ENCODE measurements at places on chromosomes 4 and X.

DNA sequence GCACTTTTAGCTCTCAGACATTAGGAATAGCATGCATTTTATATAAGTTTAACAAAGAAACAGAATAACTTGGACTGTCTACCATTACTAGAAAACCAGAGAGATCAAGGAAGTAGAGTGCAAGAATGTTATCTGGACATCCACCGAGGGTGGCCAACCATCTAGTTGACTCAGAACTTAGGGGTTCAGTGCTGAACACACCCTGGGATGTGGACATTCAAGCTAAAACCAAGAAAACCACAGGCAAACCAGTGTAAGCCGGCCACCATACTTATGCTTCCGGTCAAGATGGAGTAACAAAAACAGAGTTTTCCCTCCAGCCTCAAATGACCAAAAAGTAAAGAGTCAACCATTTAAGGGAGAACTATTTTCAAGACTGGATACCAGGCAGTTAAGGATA lies 181.4 kb upstream of the MXRA5 start:
- no peak for DNase-seq

GRCh38 chrX:33138677-33139249 lies 72.6 kb downstream of the DMD start:
- no peak for DNase-seq

GRCh38 chrX:140948827-140949226 lies 53.6 kb upstream of the SPANXB1 start:
- no peak for DNase-seq

DNA sequence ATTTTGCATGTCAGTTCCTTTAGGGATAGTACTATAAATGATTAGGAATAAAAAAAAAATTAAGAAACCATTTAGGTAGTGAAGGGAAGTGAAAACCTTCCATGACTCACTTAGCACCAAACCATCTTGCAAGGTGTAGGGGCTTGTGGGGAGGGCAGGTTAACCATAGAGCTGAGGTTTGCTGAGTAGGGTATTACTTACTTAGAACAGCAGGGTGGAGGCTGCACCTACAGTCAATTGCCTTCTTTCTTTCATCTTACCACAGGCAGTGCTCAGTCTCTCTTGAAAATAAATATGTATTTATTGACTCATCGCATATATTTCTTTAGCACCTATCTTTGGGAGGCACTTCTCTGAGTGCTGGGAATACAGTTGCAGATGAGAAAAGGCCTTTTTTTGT lies 104.9 kb upstream of the GIMD1 start:
- no peak for DNase-seq

DNA sequence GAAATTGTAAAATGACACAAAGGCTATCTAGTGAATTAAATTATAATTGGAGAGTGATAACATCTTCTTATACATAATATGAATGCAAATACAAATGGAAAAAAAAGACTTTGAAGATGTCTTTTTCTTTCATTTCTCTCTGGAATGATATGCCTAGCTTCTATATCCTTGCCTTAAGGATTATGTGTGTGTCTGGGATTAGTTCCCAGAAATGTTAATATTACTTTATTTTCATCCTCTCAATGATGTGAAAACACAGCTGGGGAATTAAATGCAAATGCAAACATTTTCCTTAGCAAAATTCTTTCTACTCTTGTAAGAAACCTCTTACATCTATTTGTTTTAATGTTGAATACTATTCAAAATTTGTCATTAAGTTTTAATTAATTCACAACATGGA lies 441.9 kb downstream of the FSTL5 start:
- DNase-seq = no peak

DNA sequence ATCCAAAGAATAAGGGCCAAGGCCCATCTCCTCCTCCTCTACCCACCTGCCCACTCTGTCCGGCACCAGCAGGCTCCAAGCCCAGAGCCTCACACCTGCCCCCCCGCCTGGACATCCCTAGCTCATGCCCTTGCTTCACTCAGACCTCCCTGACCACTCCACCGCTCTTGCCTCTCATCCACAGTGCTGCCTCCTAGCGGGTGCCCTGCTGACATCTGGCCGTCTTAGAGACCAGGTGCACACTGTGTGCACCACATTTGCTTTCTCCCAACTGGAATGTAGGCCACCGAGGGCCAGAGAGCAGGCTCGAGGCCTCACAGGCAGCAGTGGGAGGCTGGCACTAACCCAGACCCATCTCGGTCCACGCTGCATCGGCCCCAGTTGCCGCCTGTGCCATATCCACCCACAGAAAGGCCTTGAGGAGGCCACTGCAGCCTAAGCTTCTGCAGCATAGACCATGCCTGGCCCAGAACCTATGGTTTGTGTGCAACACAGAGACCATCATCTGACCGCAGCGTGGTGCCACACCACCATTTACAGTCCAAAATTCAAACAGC lies 13.5 kb downstream of the LETM1 start:
- DNase-seq = no peak

- no peak for DNase-seq
Observed at GRCh38 chr4:78477276-78477675, 74.3 kb upstream of the ANXA3 start.

GRCh38 chrX:102067966-102068723 lies 57.3 kb upstream of the TCEAL2 start:
- no peak for DNase-seq

DNA sequence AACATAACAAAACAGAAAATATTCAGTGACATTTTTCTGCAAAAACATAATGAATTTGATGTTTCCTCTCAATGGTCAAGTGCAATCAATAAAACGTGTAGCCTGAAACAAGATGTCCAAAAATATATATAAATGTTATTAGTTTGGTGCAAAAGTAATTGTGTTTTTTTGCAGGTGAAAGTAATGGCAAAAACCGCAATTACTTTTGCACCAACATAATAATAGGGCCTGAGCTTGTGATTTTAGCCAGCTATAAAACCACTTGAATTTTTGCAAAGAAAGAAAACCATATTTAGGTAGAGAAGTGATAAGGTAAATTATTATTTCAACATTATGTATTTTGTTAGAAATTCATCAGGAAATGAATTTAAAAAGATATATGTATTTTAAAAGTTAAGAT lies 475.3 kb upstream of the AMOT start:
- no peak for DNase-seq

GRCh38 chr4:38094419-38094818 lies 134.2 kb downstream of the PTTG2 start:
- no peak for DNase-seq

- no peak for DNase-seq
Observed at GRCh38 chr4:16833722-16834121, 64.7 kb downstream of the LDB2 start.

DNA sequence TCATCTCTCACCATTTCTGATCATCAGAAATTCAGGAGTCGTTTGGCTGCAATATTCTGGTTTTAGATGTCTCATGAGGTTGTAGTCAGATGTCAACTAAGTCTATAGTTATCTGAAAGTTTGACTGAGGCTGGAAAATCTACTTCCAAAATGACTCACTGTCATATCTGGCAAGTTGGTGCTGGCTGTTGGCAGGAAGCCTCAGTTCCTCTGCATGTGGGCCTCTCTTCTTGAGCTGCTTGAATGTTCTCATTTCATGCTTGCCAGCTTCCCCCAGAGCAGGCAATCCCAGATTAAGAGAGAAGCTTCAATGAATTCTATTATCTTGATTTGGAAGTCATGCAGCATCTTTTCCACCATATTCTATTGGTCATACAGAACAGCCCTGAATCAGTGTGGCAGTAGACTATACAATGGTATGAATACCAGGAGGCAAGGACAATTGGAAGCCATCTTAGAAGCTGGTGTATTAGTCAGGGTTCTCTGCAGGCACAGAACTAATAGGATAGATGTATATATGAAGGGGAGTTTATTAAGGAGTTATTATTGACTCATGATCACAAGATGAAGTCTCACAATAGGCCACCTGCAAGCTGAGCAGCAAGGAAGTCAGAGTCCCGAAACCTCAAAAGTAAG lies 46.8 kb upstream of the ELF2 start:
- no peak for DNase-seq

GRCh38 chr4:47933840-47934239 lies 19.5 kb upstream of the NFXL1 start:
- DNase-seq = no peak

Measured in activated naive CD4-positive, alpha-beta T cell (primary cell).